ENCODE measurements at places on chromosomes 7 and 10.

DNA sequence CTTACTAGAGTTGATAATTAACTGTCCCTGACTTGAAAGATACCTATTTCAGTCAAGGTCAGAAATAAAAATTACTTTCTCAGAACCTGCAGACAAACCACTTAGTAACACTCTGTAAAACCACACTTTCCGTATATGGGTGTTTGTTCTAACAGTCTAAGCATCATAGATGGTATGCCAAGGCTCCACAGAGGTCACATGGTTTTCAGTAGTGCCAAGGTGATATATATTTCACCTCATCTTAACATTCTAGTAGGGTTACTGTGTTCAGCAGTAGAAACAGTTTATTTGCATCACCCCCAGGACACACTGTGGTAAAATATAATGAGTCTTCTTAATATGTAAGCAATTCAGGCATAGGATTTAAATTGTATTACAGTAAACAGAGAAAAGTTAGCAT, 61.5 kb downstream of the KCND2 start:
- no peak for DNase-seq

- no peak for DNase-seq
Measured at GRCh38 chr10:90939116-90939515, 18.2 kb upstream of the ANKRD1 start.

DNA sequence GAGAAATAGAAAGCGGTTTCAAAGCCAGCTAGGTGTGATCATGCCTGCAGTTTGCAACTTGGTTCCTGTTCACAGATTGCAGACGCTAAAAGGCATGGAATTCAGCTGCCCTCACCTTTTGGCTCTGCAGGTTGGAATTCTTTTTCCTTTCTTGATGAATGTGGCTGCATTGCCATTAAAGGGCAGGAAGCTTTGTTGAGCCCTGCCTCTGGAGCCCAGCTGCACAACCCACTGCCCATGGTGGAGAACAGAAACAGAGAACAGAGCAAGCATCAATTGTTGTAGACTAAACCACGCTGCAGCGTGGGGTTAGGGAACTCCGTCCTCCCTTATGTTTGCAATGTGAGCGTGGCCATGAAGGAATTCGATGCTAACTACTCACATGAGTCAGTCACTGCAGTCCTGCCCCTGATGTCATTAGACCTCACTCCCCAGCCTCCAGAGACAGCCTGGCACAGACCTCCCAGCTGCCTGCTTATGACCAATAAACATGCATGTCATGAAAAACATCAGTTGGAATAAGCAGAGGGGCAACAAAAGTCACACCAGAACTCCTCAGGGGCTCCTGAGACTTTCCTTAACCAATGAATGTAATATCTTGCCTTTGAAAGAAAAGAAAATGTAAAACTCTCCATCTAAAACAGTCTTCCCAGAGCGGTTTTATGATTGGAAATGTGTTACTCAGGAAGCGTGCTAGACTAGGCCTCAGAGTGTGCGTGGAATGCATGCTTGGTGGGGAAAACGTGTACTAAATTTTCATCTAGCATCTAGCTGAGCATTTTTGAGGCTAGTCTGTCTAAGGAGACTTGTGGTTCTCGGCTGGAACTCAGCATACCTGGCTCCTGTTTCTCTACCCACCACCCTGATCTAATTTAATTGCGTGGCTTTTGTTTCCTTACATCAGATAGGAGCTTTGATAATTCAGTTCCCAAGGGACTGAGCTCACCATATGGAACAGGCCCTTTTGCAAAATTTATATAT, 232.2 kb downstream of the KIAA1217 start:
- no peak for DNase-seq

DNA sequence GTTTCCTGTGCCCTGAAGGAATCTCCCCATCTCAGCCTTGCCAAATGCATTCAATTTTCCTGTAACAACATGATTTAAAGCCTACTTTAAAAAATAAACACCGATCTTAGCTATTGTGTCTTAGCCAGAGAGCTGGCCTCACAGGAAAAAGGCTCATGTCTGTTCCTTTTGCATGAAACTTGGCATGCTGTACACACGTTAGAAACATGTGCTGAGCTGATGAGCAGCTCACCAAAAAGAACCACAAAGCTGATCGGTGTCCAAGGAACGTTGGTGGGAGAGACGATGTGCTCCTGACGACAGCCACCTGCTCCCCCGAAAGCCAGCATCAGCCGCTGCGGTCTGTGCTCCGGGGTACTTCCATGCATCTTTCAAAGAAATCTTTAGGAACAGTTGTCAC, 135.9 kb downstream of the ADARB2 start:
- no peak for DNase-seq

DNA sequence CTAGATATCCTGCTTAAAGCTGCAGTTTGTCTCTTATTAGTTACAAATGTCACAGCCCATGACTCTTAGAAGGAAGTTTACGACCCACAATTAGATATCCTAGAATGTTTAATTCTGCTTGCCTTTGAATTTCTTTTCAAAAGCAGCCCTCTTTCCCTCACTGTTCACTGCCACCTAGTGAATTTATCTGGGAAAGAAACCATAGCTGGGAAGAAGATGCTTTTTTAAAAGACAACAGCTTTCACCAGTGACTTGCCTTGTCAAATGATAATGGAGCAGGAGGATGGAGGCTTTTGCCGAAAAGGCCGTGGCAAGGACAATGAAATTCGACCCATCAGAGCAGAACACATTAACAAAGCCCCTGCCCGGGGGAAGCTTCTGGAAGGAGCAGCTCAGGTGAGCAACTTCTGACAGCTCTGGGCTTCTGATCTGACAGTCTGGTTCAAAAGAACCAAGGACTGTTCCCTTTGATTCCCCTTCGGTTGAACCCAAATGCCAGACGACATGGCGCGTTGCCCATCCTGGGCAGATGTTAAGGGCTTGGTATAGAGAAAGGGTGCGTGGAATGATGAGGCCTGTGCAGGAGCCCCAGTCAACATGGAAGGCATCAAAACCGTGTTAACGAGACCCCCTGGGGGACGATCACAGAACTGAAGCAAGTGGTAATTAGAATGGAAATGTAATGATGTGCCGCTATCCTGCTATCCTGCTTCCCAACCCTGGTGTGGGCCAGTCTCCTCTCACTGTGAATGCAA, 236.8 kb downstream of the FRMD4A start:
- peak; percentile 20 for DNase-seq

DNA sequence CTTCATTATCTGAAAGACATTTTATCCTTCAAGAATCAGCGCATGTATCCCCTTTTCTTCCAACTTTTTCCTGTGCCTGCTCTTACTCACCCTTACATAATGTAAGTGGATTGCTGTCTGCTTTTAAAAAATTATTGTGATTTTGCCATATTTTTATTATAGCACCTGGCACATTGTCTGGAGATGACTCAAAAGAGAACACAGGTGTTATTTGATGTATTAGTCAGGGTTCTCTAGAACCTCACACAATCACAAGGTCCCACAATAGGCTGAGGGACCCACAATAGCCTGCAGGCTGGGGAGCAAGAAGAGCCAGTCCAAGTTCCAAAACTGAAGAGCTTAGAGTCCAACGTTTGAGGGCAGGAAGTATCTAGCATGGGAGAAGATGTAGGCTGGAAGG, 390.0 kb downstream of the EXOC4 start:
- DNase-seq = no peak

DNA sequence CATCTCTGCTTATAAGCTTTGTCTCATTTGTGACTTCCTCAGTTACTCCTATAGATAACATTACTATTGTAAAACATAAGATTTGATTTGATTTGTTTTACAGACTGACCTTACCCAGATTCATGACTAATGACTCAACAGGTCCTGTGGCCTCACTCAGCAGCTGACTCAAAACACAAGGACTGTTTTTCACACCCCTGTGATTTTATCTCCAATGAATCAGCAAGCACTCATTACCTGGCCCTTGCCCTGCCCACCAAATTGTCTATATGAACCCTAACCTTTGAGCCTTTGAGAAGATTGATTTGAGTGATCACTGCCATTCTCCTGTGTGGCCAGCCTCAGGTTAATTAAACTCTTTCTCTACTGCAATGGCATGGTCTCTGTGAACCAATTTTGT, 1064.6 kb upstream of the LRRTM3 start:
- no peak for DNase-seq

DNA sequence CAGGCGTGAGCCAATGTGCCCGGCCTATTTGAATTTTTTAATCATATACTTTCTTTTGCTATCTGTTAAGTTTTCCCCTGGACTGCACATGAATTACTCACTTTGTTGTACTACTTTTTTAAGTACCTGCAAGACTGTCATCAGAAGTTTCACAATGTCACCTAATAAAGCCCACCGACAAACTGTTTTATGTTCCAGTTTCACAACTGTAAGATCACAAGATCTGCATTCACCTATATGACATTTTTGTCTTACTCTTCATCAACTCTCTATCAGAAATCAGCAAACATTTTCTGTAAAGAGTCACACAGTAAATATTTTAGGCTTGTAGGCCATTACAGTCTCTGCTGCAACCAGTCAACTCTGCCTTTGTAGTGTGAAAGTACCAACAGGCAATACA, 88.5 kb downstream of the ZNF33B start:
- no peak for DNase-seq

DNA sequence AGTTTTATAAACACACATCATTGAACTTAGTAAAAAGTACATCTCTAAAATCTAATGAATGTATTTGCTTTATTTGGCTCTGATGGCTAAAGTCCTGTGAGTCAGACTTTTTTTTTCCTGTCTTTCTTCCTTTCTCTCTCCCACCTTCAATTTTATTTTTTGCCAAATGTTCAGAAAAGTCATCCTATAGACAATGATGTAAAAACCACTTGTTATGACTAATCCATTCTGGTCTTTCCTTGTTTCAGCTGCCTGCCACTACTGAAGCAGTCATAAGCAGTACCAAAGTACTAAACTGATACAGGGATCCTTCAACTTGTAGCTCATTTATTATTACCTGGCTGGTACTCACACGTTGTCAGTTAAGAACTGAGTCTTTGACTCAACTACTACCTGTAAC, 23.9 kb downstream of the HECTD2 start:
- DNase-seq = no peak

DNA sequence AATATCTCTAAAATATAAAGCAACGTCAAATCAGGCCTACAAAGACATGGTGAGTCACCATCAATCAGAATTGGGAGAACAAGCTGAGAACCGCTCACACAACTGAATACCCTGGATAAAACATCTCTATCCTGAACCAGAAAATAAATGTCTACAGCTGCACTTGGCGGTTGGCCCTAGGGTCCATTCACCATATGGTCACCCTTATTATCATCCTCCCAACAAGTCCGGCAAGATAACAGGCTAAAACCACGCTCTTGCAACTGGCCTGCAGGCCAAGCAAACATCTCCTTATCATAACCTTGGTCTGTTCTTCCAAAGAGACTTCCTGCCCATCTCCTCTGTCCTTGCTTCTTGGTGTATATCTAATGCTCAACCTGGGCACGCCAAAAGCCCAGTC, 310.7 kb downstream of the CALN1 start:
- no peak for DNase-seq

DNA sequence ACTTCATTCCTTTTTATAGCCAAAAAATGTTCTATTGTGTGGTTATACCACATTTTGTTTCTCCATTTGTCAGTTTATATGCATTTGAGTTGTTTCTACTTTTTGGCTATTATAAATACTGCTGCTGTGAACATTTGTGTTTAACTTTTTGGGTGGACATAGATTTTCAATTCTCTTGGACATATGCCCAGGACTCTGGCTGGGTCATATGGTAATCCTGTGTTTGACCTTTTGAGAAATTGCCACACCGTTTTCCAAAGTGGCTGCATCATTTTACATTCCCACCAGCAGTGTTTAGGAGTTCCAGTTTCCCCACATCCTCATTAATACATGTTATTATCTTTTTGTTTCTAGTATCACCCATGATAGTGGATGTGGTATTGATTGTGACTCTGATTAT, 39.4 kb downstream of the CSGALNACT2 start:
- DNase-seq = no peak

GRCh38 chr7:106655703-106656498, 5.1 kb downstream of the CCDC71L start:
- DNase-seq = no peak

DNA sequence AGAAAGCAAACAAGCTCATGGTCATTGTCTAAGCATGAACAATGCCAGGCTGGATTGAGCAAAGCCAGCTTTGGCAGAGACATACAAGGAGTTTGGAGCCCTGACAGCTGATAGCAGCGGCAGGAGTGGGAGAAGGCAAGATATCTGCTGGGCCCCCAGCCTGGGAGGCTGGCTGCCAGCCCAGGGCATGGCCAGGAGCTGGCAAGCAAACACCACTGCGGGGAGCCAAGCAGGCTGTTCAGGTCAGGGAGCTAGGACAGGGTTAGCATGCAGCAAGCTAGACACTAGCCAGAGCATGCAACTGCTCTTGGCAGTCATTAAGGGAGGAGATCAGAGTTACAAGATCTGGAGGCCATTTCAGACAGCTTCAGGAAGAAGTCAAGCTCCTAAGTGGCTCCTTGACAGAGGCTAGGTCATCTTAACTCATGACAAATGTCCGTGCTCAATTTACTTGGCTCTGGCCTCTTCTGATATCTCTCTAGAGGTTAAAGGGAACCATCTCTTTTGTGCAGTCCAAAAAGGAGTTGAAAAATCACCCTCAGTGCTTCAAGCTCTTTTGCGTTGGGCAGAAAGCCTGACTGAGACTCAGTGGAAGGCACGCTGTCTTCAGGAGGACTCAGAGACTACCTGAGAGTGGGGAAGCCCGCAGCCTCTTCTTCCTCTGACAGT, 436.8 kb upstream of the C7orf33 start:
- no peak for DNase-seq

- no peak for DNase-seq
Measured at GRCh38 chr10:126012485-126012884, 116.1 kb downstream of the FANK1 start.

- no peak for DNase-seq
Measured at GRCh38 chr10:54665095-54665494, 135.9 kb downstream of the PCDH15 start.

GRCh38 chr10:7945469-7946187, 108.9 kb upstream of the GATA3 start:
- DNase-seq = peak; percentile 21

DNA sequence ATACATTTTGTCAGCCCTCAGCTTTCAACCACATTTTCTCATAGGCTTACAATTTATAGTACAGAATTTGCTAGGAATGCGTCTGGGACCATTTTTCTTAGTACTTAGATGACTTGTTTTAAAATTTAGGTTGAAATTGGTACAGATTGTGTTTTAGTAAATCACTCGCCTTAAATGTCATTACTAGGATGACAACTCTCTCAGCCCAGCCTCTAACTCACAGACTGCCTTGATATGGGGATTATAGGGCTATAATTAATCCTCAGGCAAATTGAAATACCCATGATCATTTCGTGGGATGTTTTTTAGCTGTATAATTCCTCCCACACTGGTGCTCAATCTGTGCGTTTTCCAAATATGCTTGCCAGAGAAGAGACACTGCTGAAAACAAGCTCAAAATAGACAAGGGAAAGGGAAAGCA, 299.7 kb upstream of the AKR1E2 start:
- DNase-seq = no peak

GRCh38 chr10:62582101-62582705, 208.0 kb downstream of the ZNF365 start:
- no peak for DNase-seq

GRCh38 chr7:142516038-142516501, 233.2 kb upstream of the PRSS1 start:
- DNase-seq = no peak
